Effector memory CD8-positive, alpha-beta T cell (primary cell): ENCODE measurements at places on chromosomes 12 and 14.

- DNase-seq: no peak
These were observed 2.1 kb downstream of the SLC6A12 start for GRCh38 chr12:211639-212414.

DNA sequence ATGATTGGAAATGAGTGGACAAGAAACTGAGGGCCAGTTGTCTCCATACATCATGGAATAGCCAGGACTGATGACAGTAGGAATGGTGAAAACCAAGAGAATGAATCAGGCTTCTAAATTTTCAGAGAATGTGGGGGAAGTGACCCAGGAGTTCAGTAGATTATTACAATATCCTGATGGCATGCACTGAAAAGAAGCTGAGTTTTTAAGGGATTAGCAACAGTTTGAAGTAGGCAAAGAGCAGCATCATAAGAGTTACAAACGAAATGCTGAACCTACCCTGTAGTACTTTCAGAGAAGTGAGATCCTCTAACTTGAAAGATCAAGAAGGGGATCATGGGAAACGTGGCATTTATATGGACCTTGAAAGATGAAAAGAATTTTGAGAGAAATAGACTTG, 13.2 kb downstream of the SLC2A14 start:
- DNase-seq: no peak

- no peak for DNase-seq
These were observed 104.6 kb downstream of the GALC start for GRCh38 chr14:87888136-87888999.

DNA sequence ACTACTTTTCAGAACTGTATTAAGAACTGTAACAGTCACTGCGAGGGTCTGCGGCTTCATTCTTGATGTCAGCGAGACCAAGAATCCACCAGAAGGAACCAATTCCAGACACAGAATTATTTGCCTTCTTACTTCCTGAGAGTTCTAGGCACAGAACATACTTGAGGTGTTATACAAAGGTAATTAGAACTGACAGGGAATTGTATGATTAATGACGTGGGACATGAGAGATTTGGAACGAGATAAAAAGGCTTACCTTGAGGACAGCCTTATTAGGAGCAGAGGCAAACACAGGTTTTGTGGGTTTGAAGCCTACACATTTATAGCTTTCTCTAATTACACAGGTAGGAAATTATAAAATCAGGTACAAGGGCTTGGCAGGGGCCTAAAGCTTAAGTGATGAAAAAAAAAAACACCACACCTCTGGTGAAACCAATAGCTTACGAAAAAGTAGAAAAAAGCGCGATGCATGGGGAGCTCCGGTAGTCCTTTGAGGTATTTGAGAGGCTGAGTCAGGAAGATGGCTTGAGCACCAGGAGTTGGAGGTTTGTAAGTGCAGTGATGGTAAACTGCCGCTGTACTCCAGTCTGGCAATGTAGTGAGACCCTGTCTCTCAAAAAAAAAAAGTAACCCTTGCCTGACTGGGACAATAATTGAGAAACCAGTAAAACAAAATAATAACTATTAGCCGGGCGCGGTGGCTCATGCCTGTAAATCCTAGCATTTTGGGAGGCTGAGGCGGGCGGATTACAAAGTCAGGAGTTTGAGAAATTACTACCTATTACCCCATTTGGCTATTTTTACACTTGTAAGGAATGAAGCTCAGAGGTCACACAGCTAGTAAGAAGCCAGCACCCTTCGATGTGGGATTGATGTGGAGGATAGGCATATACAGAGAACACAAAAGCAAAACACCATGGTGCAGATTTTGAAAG, 795 bp upstream of the ACOT2 start:
- DNase-seq: no peak

- DNase-seq: no peak
These were observed 191.2 kb upstream of the GARIN2 start for GRCh38 chr14:66998013-66998412.

DNA sequence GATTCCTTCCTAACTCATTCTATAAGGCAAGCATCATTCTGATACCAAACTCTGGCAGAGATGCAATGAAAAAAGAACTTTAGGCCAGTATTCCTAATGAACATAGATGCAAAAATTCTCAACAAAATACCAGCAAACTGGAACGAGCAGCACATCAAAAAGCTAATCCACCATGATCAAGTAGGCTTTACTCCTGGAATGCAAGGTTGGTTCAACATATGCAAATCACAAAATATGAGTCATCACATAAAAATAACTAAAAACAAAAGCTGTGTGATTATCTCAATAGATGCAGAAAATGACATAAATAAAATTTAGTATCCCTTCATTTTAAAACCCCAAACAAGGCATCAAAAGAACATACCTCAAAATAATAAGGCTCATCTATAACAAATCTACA, 98.9 kb downstream of the ACSS3 start:
- no peak for DNase-seq

DNA sequence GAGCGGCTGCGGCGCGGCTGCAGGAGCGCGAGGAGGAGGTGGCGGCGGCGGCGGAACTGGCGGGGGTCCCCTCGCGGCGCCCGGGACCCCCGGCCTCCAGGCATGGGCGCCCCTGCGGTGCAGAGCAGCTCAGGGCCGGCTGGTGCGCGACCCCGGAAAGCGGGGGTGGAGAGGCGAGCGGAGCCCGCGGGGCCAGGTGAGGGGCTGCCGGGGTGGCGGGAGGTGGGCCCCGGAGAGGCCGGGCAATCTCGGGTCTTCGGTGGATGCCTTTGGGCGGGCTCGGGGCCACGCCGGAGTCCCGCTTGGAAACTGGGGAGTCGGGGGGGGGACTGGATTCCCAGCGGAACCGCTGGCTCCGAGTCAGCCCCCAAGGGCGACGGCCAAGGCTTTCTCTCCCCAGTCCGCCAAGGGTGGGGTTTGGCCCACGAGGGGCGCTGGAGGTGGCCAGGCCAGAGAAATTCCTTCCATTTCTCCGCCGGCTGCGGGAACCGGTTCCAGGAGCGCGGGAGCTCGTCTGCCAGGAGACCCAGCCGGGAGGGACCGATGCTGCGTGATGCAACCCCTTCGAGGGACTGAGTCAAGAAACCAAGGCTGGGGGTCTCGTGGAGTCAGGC, 13.9 kb upstream of the NR4A1 start:
- no peak for DNase-seq

- no peak for DNase-seq
These were observed 7.3 kb upstream of the RCOR1 start for GRCh38 chr14:102584871-102585869.

DNA sequence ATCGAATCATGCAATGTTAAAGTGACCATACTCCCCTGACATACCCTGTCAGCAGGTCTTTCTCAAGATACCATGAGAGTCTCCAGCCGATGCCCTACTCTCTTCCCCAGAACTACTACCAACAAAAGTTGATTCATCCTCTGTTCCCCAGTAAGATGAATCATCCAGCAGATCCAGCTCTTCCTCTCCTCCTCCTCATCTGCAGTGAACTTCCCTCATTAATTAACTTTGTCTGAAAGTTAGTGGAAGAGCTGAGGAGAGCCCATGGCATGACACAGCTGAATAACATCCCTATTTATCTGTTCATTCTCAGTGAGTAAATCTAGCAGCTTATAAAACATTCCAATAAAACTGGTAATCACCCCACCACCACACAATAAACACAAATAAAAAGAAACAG, 213.4 kb downstream of the EGLN3 start:
- no peak for DNase-seq

GRCh38 chr12:89414851-89415250, 62.5 kb upstream of the DUSP6 start:
- no peak for DNase-seq

DNA sequence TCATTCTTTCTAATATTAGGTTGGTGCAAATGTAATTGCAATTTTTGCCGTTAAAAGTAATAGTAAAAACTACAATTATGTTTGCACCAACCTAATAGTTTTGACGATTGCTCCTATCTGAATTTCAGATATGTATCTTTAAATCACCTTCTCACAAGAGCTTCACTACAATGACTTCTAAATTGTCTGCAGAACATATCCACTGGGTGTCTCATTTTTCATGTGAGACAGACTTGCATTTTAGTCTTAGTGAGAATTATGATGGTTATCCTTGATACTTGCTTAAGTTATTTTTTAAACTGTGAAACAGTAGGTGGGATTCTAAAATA, 84.6 kb downstream of the ITPR2 start:
- no peak for DNase-seq

DNA sequence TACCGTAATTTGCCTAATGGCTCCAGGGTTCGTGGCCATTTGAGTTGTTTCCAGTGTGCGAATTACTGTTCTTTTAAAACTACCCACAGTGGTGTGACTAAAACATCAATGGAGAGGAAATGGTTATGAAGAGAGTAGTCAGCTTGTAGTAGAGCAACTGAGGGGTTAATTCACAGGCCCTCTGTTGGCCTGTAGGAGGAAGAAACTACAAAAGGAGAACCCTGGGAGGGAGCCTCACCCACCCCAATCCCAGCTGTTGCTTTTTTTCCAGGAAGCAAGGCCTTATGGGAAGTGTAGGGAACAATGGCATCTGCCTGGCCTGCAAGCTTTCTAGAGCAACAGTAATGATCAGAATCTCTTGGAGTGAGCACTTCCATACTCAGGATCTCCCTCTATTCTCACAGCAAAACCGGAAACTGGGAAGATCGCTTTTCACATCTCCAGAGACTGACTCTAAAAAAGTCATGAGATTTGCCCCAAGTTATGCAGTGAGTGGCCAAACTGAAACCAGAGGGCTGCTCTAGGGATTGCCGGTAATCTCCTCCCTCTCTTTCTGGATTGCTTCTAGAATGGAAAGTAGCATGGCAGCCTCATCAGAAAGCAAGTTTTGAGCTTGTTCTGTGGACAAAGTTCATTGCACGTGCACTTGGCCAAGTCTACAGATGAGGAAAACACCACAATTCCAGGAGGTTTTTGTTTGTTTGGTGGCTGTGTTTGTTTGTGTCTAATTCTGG, 125.3 kb upstream of the PWP1 start:
- no peak for DNase-seq

DNA sequence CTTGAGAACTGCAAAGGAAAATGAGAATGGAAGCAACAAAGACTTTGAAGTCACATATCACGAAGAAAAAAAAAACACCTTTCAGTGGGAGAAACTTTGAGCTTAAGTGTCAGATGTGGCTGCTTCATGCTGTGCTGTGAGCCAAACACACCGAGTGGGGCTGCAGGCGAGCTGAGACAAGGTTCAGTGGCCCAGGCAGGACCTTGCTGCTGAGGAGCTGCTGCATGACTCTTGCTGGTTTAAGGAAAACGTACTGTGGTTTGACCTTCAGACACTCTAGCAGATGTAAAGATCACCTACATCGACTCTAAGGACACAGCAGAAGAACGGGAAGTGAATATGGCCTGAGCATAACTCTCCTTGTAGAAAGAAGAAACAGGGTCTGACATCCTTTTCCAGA, 118.1 kb upstream of the OR4E1 start:
- DNase-seq: no peak

GRCh38 chr12:53265783-53266182, 2.3 kb upstream of the ESPL1 start:
- no peak for DNase-seq

DNA sequence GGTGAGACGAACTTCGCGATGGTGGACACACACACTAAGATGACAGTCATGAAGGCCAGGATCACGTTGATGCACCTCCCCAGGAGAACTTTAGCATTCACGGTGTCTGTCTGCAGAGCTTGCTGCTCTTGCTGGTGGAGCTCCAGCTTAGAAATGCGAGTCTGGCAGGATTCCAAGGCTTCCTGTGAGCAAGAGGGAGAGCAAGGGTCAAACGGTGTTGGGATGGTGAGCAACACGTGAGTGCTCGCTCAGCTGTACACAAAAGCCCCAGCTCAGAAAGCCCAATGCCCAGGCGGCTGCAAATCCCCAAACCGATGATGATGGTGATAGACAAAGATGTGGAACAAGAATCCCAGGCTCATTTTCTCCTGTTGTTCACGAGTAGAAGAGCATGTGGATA, 78.8 kb downstream of the TMCC3 start:
- DNase-seq: no peak

- DNase-seq: no peak
These were observed 8.1 kb upstream of the P2RX7 start for GRCh38 chr12:121124402-121125109.

- DNase-seq: no peak
These were observed 20.3 kb upstream of the HSPB8 start for GRCh38 chr12:119158402-119158801.

GRCh38 chr12:49664591-49665239, 41.4 kb downstream of the PRPF40B start:
- DNase-seq: no peak

DNA sequence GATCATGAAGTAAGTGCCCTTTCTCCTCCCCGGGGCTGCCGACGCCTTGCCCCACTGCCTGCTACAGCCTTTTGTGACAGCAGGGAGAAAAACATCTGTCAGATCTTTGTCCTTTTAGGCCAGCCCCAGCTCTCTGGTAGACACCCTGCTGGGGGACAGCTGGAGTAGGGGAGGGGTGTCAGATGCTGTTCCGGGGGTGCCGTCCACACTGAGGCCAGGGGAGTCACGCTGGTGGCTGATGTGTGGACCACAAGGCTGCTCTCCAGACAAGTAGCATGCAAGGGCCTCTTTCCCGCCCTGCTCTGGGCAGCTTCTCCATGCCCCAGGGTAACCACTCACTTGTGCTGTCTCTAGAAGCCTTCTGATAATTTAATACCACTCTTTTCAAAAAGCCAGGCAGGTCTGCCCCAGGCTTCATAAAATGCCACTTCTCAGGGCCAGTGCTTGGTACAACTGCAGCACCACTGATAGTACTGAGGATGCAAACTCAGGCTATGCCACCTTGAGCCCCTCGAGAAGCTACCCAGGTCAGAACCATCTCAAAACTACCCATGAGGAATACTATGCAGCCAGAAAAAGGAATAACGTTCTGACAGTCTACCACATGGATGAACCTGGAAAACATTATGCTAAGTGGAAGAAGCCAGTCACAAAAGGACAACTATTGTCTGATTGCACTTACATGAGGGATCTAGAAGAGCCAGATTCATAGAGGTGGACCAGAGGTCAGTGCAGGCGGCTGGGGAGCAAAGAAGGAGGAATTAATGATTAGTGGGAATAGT, 66.0 kb upstream of the RIN3 start:
- no peak for DNase-seq

- DNase-seq: no peak
These were observed 5.3 kb downstream of the FGF6 start for GRCh38 chr12:4440187-4440941.

DNA sequence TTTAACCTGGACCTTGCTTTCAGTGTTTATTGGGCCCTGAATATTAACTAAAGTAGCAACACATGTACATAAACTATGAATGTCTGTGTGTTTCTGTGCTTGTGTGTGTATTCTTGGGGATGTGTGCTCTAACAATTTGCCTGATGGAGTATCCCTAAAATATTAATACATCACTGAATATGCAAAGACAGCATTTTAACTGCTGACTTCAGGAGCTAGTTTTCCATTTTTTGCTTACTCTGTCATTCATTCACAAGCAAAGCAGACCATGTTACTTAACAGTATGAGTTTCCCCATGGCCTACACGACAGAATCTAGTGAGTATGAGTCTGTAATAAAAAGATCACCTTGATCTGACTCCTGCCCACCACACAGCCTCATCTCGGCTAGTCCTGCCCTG, 402.8 kb downstream of the BCAT1 start:
- DNase-seq: no peak
